ENCODE measurements at places on chromosomes 16 and 17.
A peak's percentile ranks its signal among the peaks of the same experiment; 100 is the strongest.

DNA sequence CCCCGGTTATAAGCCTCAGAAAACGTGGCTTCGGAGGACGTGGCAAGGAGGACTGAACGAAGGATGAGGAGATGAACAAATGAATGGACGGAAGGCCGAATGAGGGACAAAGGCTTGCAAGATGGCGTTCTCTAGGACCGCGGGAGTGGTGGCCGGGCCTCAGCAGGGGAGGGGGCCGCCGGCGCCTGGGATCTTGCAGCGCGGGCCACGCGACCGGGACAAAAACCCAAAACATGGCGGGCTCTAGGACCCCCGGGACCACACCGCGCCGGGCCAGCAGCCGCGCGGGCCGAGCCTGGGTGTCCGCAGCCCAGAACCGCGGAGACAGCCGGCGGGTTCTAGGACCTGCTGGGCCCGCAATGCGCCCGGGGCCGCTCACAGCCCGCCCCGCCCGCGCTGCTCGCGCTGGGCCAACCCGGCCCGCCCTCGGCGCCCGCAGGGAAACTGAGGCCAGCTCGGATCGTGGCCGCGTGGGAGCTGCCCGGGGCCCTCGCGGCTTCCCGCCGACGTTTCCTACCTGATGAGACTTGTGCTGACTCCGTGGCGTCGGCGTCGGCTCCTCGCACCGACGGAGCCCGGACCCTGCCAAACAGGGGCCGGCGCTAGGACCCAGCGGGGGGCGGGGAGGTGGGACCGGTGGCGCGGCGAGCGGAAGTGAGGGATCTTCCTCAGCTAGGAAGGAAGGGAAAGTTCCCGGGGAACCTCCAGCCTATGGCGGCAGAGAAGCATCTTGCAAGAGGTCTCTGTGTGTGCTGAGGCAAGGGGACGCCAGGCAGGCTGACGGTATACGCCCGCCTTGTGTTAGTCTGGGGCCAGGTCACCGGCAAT lies 684 bp downstream of the ZNF668 start:
- H3K4me1 ChIP-seq: peaks cover 25% of the 10 kb centered on the region
- H3K27ac ChIP-seq: peak overlapping the region; percentile 99
- H3K27me3 ChIP-seq: peaks cover 25% of the 10 kb centered on the region
- H3K4me3 ChIP-seq: peak overlapping the region; percentile 99
- peak; percentile 94 for DNase-seq
- peaks cover 18% of the 10 kb centered on the region for H3K36me3 ChIP-seq

DNA sequence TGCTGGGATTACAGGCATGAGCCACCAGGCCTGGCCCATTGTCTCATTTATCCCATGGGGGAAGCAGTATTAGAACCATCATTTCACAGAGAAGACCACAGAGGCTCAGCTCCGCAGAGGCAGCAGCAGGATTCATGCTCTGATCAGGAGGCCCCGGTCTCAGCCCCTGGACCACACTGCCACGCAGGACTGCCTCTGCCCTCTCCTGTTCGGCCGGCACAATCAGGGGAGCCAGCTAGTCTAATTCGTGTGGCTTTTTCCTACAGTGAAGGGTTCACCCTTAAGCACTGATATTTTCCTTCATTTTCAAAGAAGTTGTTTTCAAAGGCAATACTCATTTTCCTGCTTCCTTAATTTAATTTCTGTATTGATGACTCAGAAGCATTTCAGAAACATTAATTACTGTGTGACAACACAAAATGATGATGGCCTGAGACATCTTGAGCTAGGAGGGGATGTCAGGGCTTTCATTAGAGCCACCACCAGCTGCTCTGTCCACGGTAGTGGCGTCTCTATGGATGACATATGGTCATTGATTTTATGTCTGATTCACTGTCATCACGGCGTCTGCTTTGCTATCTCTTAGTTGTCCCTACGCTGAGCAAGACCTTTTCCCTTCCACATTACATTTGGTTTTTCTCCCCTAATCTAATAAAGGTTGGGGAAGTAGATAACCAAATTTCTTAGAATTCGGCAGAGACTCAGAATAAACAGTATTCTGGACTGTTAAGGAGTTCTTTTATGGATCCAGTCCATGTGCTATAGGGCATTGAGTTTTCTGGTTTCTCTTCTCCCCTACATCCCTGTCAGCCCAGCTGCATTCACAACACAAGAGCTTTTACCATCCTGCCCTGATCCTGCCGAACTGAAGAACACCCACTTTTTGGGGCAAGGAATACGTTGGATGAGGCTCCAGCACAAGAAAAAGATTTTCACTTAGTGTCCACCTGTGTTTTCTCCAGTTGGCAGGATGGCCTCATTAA lies 314.0 kb downstream of the SLC39A11 start:
- DNase-seq: no peak
- no peaks in the 10 kb centered on the region for H3K36me3 ChIP-seq
- peaks cover 2% of the 10 kb centered on the region for H3K27me3 ChIP-seq
- H3K4me3 ChIP-seq: no peak overlapping the region

DNA sequence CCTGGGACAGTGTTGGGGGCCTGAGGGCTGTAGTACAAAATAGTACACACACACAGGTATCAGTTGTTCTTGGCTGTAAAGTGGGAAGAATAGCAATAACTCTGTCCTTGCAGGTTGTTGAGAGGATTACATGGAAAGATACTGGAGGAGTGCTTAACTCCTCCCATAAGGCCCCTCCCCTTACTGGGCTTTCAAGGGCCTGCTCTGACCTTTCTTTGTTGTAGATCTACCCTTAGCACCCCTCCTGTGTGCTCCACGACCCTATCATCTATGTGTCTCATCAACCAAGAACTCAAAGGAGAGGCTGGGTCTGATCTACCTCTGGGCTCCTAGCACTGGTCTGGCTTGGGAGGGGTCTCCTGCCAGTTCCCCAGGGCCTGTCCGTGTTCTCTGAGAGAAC lies 8.3 kb upstream of the EDC4 start:
- peaks cover 2% of the 10 kb centered on the region for H3K4me1 ChIP-seq
- H3K4me3 ChIP-seq: no peak overlapping the region
- H3K27me3 ChIP-seq: peaks cover 4% of the 10 kb centered on the region
- DNase-seq: no peak

- H3K4me1 ChIP-seq: peaks cover 41% of the 10 kb centered on the region
- H3K27ac ChIP-seq: no peak overlapping the region
- H3K4me3 ChIP-seq: peak overlapping the region; percentile 87
These were observed 576 bp upstream of the MYO18A start for GRCh38 chr17:29180788-29181160.

DNA sequence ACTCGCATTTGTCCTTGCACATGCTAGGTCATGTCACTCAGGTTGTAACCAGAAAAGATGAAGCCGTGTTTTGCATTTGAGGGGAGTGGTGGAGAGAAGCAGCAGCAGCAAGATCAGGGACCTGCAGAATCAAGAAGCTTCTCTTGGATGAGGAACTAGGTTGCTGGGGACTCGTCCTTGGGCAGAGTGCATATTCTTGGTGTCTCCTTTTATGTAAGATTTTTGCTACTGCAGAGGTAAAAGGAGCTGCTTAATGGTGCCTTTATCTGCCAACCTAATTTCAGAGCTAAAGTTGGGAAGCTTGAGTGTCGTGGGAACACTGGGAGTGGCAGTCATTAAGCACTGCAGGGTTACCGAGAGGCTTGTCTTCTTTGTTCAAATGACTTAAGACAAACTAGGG lies 236.5 kb downstream of the MAP2K4 start:
- DNase-seq: no peak
- H3K36me3 ChIP-seq: no peaks in the 10 kb centered on the region
- H3K4me3 ChIP-seq: no peak overlapping the region
- no peak overlapping the region for H3K27ac ChIP-seq

DNA sequence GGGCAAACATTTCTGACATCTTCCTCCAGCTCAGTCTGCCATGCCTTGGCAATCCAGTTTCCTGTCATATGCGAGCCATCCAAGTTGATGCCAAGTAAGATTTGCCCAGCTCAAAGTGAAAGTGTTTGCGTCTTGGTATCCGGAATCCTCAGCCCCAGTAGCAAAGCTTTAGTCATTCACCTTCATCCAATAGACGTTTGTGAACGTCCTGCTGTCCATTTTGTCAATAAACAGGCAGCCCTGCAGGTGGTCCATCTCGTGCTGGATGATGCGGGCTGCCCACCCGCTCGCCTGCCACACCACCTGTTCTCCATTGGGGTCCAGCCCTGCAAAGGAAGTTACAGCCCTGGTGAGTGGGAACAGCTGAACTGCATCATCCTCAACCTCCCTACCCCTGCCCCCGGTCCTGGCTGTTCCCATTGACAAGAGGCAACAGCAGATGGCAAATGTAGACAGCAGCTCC lies 1.5 kb downstream of the PDF start:
- peaks cover 14% of the 10 kb centered on the region for H3K4me1 ChIP-seq
- H3K4me3 ChIP-seq: peak overlapping the region; percentile 88
- H3K36me3 ChIP-seq: peaks cover 32% of the 10 kb centered on the region
- H3K27me3 ChIP-seq: peaks cover 13% of the 10 kb centered on the region
- no peak overlapping the region for H3K27ac ChIP-seq
- DNase-seq: no peak

GRCh38 chr17:49566668-49567071 lies 9.0 kb upstream of the NXPH3 start:
- H3K27me3 ChIP-seq: peaks cover 3% of the 10 kb centered on the region
- peaks cover 4% of the 10 kb centered on the region for H3K4me1 ChIP-seq
- no peak for DNase-seq
- no peaks in the 10 kb centered on the region for H3K36me3 ChIP-seq

GRCh38 chr16:51355195-51355594 lies 204.1 kb upstream of the SALL1 start:
- H3K27ac ChIP-seq: no peak overlapping the region
- no peaks in the 10 kb centered on the region for H3K36me3 ChIP-seq
- peaks cover 19% of the 10 kb centered on the region for H3K4me1 ChIP-seq
- H3K4me3 ChIP-seq: no peak overlapping the region

DNA sequence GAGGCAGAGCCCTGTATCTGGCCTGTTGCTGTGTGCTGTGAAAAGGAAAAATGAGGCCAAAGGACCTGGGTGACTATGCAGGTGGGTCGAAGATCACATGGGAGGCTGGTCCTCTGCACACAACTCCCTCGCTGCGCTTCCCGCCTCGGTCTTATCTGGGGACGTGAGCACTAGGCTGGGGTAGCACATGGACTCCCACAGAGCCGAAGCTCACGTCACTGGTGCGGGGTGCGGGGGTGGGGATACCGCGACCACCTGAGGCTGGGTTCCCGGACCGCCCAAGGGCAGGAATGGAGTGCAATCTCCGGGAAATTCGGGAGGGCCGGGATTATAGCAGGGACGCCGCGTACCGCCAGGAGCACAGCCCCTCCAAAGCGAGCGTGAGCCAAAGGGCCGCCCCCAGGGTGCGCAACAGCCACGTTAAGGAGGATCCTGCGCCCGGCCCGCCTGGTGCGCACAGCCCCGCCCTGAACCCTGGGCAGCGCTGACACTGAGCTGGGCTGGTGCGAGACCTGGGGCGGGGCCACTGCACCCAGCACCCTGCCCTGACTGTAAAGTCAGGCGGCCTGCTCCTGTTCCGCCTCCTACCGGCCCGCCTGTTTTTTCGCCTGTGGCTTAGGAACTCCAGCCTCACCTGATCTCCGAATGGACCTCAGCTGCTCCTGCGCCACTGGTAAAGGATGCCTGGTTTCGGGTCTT lies 4.8 kb downstream of the MT1A start:
- H3K4me3 ChIP-seq: no peak overlapping the region
- H3K4me1 ChIP-seq: no peaks in the 10 kb centered on the region
- peaks cover 27% of the 10 kb centered on the region for H3K27me3 ChIP-seq
- no peak for DNase-seq
- H3K27ac ChIP-seq: no peak overlapping the region

GRCh38 chr17:64773836-64774761 lies 112.0 kb upstream of the SMURF2 start:
- H3K4me3 ChIP-seq: no peak overlapping the region
- no peak overlapping the region for H3K27ac ChIP-seq
- DNase-seq: peak; percentile 43
- H3K27me3 ChIP-seq: peaks cover 28% of the 10 kb centered on the region
- H3K4me1 ChIP-seq: peaks cover 43% of the 10 kb centered on the region
- H3K36me3 ChIP-seq: peaks cover 42% of the 10 kb centered on the region

GRCh38 chr17:55273579-55274354 lies 9.0 kb downstream of the HLF start:
- H3K4me1 ChIP-seq: no peaks in the 10 kb centered on the region
- peaks cover 6% of the 10 kb centered on the region for H3K27me3 ChIP-seq
- H3K27ac ChIP-seq: no peak overlapping the region
- DNase-seq: no peak
- no peaks in the 10 kb centered on the region for H3K36me3 ChIP-seq
- H3K4me3 ChIP-seq: no peak overlapping the region

- H3K4me3 ChIP-seq: no peak overlapping the region
- no peaks in the 10 kb centered on the region for H3K27me3 ChIP-seq
- DNase-seq: no peak
- H3K4me1 ChIP-seq: no peaks in the 10 kb centered on the region
These were observed 859.1 kb upstream of the GOT2 start for GRCh38 chr16:59593194-59593661.

DNA sequence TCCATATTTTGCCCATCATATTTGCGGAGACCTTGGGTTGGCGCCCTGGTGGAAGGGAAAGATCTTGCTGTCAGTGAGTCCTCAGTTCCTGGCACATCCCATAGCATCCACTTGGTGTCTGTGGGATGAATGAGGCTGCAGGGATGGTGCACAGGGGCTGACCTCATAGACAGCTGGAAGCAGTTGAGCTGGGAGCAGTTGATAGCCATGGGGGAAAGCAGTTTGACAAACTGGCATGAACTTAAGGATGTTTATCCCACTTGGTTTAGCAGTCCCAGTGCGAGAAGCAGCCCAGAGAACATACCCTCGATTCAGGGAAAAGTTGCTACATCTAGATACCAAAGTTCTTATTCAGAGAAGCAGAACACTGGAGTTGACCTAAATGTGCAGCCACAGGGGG lies 80.7 kb downstream of the SNX29 start:
- H3K27me3 ChIP-seq: peaks cover 3% of the 10 kb centered on the region
- H3K36me3 ChIP-seq: peaks cover 3% of the 10 kb centered on the region
- peaks cover under 1% of the 10 kb centered on the region for H3K4me1 ChIP-seq

- H3K27me3 ChIP-seq: no peaks in the 10 kb centered on the region
- no peak overlapping the region for H3K27ac ChIP-seq
- no peak for DNase-seq
These were observed 191.9 kb upstream of the KCNJ16 start for GRCh38 chr17:69883120-69883519.

DNA sequence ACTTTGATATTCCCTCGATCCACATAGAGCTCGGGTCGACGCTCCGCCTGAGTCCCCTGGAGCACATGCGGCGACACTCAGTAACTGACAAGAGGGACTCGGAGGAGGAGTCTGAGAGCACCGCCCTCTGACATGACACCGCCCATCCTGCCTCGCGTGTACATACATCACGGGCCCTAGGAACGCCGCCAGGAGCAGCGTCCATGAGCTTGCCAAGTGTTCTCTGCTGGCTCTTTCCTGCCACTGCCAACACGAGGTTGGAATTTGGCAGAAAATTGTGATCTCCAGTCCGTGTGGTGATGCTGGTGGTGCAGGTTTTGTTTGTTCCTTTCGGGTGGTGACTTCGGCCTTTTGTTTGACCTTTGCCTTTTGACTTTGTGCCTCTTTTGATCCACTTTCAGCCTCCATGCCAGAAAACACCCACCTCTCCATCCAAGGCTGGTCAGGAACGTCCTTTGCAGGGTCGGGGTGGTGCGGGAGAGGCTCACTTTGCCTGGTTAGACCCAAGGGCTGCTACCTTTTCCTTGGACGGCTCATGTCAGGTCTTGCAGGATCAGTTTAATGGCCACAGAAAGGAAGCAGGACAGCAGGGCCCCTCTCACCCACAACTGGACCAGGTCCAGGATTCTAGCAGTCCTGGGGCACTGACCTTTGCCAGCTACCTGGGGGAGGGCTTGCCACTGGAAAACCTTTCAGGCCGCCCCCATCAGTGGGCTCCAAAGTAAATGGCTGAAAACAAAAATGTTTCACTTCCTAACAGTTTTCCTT lies 27.6 kb downstream of the ELAC2 start:
- peaks cover 7% of the 10 kb centered on the region for H3K4me1 ChIP-seq
- H3K36me3 ChIP-seq: peaks cover 24% of the 10 kb centered on the region
- H3K4me3 ChIP-seq: no peak overlapping the region
- H3K27ac ChIP-seq: no peak overlapping the region
- DNase-seq: no peak

All from endothelial cell (in vitro differentiated cells).